ENCODE measurements at places on chromosomes 5 and 9.

DNA sequence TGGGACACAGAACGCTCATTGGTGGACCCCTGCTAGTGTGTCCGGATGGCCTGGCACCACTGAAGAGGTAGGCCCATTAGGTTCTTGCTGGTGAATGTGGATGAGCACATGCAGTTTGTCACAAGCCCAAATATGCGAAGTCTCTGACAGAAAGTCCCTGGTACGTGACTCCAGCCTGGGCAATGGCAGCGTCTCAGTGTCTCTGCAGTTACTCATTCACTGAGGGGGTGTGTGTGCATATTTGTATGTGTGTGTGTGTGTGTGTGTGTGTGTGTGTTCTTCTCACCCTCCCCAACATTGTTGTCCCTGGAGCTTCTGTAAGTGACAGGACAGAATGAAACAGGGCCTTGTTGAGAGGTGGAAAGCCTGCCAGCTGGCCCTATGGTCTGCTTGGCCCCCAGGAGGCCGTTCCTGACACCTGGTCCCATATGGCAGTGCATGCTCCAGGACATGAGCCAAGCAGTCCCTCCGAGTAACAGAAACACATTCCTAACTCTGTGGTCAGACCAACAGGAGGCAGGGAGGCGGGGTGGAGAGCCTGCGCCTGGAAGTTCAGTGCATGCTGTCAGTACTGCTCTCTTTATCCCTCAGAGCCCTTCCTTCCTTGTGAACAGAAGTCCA, 169.9 kb downstream of the SLC28A3 start:
- no peak for DNase-seq

- DNase-seq, result no peak
Measured at GRCh38 chr9:77595426-77596095, 52.6 kb downstream of the GNA14 start.

DNA sequence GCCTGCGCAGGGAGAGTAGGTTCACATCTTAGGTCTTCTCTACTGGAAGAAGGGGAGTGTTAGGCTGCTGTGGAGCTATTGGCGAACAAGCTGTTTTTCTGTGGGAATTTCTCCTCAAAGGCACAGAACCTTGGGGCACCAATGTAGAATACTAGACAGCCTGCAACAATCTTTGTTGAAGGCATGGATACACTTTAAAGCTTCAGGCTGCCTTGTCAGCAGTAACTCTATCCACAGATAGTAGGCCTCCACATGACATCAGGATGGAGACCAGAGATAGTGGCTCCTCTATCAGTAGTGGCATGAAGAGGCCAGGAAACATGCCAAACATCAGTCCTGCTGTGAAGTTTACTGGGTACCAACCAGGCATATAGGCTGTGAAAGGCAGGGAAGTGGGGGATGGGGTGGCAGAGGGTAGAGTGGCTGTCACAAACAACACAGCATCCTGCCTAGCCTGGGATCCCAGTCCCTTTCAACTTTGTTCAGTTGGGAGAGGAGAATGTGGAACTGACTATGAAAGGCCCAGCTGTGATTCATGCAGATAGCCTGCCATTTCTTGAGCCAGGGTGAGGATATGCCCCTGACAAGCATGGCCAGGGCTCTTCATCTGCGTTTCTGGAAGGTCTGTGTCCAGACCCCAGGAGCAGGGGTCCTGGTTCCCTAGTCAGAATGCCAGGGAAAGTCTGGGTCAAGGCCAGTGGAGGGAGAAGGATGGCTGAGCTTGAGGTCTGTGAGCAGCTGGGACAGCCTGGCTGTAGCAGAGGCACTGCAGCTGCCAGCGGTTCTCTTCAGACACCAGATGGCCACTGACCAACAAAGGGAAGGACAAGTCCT, 1.0 kb upstream of the HK3 start:
- no peak for DNase-seq

DNA sequence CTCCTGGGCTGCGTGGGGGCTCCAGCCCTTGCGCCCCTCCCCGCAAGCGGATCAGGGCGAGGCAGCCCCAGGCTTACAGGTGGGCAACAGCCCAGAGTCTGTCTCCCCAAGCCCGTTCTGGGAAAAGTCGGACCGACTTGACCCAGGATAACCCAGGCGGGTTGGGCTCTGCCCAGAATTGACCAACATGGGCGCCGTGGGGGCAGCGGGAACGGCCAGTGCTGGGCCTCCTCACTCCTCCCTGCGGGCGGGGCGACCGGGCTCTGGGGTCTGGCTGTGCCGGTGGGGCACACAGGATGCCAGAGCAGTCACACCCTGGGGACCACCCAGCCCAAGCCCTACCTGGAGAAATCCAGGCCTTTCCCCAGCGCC, 15.3 kb upstream of the SYNPO start:
- no peak for DNase-seq

GRCh38 chr9:122382901-122383850, 12.4 kb downstream of the PTGS1 start:
- DNase-seq, result no peak

DNA sequence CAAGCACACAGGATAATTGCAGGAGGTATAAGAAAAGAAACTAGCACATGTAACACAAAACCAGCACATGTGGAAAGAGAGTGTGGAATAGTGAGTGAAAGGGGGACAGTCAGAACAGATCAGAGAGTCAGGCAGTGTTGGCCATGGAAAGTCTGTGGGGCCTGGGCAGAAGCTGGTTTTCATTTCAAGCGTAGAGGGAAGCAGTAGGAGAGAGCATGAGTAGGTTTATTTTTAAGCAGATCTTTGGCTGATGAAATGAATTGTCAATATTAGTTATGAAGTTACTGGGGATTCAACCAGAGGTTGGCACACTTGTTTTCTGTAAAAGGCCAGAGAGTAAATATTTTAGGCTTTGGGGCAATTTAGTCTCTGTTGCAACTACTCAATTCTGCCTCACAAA, 283.1 kb downstream of the SMARCA2 start:
- no peak for DNase-seq

GRCh38 chr9:81540142-81540710, 149.1 kb downstream of the TLE1 start:
- no peak for DNase-seq

GRCh38 chr5:8418049-8418426, 549.1 kb downstream of the MTRR start:
- no peak for DNase-seq

DNA sequence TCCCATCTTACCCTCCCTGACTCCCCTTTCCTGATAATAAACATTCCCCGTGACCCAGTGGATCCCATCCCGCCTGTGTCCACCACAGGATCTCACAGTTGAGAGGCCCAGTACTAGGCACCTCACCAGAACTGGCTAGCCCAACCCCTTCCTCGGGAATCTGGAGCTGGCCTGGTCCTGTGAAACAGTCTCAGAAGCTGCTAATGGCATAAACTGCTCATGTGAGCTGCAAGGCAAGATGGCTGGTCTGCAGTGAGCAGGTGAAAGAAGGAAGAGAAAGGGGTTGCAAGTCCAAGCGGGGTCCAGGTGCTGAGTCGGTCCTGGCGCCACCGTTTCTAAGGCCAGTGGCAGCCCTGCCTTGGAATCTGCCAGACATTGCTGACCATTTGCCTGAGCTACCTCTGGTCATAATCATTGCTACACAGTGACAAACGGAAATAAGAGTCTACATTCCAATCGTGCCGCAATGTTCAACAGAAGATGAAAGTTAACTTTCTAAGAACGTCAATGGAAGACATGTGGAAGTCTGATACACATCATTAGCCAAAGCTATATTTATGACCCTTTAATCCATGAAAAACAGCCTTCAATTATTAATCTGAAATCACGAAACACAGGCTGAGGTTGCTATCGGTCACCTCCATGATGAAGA, 33.7 kb downstream of the DNAH5 start:
- DNase-seq, result no peak

- DNase-seq, result no peak
Measured at GRCh38 chr5:168339109-168339771, 47.8 kb downstream of the WWC1 start.

- no peak for DNase-seq
Measured at GRCh38 chr5:78127875-78128274, 166.6 kb downstream of the AP3B1 start.

DNA sequence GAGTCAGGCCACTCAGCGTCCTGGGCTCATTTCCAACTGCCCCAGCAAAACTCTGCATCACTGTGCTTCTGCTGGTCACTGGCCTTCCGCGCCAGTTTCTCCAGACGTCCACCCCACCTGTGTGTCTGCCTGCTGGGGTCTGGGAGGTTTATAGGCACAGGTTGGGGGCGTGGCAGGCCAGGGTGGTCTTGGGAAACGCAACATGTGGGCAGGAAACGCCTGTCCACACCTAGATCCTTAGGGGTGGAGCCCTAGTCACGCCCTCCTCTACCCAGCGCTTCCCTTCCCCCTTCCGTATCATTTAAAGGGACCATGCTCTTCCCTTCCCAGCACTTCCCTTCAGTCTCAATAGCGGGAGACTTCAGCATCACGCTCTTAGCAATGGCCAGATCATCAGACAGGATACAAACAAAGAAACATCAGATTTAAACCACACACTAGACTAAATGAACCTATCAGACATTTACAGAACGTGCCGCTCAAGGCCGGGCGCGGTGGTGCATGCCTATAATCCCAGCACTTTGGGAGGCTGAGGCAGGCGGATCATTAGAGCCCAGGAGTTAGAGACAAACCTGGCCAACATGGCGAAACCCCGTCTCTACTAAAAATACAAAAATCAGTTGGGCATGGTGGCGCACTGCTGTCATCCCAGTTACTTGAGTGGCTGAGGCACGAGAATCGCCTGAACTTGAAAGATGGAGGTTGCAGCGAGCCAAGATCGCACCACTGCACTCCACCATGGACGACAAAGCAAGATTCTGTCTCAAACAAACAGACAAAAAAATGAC, 11.8 kb upstream of the BTNL9 start:
- no peak for DNase-seq

DNA sequence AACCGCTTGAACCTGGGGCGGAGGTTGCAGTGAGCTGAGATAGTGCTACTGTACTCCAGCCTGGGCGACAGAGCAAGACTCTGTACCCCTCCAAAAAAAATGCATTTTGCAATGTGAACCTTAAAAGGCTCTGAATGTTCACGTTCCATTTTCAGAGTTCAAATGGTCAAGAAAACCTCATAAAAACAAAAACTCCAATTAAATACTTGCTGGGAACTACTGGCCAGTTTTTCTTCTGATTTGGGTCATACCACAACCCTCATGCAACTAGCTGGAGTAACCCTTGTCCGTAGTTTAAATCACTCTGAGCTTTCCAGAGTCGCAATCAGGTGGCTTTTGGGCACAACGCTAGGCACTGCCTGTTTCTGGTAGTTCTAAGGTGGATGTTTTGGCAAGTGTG, 2.3 kb upstream of the OTULINL start:
- DNase-seq, result no peak

- DNase-seq, result no peak
Measured at GRCh38 chr5:115553082-115553481, 8.5 kb upstream of the FEM1C start.
